ENCODE measurements at places on chromosomes 5 and 9.

- no peak for DNase-seq
Observed at GRCh38 chr9:3660936-3661335, 135.1 kb upstream of the RFX3 start.

- DNase-seq = no peak
Observed at GRCh38 chr5:75656311-75657003, 45.2 kb downstream of the ANKDD1B start.

GRCh38 chr9:38437193-38437823, 13.1 kb upstream of the IGFBPL1 start:
- no peak for DNase-seq

DNA sequence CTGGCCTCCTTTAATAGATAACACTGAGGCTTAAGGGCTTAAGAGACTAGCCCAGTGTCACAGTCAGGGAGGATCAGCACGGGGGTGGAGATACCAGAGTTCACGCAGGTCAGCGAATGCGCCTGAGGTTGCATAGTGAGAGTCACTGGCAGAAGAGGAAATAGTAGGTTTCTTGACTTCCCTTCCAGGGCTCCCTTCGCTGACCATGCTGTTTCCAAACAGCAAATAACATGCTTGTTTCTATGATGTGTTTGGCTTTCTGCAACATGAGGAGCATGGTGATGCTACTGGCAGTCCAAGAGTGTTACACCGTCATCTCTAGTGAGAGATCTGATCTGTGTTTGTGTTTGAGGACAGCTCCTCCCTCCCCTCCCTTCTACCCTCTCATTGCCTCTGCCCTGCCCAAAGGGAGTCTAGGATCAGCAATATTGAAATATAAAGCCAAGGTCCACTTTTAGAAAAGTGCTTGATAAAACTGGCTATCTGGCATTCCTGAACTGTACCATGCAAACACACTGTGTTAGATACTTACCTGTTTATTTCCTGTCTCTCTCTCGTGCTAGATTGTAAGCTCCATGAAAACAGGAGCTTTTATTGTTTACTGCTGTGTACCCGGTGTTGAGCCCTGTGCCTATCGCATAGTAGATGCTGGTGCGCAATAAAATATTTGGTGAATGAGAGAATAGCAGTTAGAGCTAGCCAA, 12.3 kb downstream of the TLE4 start:
- no peak for DNase-seq

- DNase-seq = no peak
Observed at GRCh38 chr5:159385536-159385935, 55.2 kb upstream of the IL12B start.

DNA sequence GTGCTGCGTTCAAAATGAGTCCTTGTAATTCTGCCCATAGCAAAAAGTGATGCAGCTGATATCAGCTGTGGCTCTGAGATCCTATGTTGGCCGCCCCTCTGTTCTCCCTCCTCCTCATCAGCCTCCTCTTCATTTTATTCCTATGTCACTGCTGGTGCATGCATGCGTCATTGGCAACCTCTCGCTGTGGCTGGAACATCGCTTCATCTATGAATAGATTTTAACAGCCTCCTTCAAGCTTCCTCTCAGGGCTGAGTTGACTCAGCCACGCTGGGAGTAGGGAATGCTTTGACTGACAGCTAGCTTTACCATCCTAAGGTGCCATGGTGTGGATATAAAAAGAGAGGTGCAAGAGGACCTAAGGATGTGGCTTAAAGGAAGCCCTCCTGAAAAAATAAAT, 303.5 kb downstream of the PLK2 start:
- DNase-seq = no peak

DNA sequence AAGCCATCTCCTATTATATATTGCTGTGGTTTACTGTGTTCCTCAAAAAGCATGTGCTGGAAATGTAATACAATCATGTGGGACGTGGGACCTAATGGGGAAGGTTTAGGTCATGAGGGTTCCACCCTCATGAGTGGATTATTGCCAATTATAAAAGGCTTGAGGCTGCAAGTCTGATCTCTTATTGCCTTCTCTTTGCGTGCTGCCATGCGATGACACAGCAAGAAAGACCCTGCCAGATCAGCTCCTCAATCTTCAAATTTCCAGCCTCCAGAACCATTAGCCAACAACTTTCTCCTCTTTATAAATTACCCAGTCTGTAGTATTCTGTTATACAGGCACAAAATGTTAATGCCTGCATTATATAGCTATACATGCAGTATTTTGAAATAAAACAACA, 45.4 kb downstream of the MARCHF11 start:
- no peak for DNase-seq

DNA sequence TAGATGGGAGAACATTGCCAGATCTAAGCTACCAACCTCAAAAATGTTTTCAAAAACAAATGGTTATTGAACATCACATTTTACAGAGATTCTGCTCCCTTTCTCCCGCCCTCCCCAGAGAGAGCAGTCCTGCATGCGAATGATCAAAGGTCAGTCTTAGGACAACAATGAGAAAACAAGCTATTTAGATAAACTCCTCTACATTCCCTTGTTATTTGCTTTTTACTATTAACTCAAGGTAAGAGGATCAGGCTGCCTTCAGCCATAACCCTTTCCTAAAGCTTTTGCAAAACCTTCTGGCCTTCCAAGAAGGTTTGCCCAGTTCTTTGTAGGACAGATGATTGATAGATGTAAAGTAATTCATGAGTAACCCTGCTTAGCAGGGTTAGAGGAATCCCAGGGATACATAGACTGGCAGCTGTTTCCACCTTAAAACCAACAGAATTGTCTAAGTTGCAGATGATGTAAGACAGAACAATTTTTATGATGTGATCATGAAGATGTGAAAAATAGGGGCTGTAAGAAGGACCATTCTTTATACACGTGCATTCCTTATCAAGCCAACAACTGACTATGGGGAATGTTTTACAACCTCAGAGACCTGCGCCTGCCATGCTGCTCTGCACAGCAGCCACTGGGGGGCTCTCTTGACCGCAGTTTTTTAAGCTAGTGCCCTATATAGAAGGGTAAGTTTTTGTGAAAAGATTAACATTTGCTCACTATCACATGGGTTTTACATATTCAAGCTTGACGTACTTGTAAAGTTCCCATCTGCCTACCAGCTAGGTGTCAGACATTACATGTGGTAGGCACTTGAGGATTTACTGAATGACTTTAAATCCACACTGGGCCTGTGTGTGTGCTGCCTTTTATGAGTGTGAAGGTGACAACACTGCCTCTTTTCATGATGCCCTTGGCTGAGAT, 2.3 kb upstream of the ZNF782 start:
- peak; percentile 82 for DNase-seq

DNA sequence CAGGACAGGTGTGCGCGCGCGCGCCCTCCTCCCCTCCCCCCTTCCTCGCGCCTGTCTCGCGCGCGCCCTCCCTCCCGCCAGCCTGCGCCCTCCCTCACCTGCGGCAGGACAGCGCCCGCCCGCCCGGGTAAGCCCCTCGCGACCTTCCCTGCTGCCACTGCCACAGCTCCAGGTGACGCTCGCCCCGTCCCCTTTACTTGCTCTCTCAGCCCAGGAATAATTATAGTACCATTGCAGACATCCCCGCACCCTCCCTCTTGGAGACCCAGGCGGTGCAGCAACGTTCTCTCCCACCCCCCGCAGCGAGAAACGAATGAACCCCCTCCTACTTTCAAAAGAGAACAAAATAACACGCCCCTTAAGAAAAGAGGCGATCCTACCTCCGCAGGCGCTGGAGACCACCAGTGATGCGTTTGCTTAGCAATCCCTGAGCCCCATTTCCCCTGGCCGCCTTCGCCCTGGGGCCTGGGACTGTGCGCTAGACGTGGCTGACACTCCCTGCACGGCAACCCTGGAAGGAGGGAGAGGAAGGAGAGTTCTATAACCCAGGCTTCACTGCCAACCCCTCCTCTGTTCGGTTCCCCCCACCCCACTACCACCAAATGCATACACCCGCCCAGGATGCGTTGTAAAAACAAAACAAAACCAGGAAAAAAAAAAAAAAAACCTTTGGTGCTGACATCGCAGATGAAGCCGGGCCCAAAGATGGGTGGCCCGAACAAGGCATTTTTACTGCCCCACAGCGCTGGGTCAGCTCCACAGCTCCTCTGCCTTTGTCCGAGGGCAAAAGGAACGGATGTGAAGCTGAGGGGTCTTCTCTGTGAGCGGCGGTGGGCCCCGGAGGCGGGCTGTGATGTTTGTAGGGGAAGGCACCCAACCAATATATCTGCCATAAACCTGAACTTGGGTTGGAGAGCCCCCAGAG, 5.6 kb upstream of the PURA start:
- no peak for DNase-seq

DNA sequence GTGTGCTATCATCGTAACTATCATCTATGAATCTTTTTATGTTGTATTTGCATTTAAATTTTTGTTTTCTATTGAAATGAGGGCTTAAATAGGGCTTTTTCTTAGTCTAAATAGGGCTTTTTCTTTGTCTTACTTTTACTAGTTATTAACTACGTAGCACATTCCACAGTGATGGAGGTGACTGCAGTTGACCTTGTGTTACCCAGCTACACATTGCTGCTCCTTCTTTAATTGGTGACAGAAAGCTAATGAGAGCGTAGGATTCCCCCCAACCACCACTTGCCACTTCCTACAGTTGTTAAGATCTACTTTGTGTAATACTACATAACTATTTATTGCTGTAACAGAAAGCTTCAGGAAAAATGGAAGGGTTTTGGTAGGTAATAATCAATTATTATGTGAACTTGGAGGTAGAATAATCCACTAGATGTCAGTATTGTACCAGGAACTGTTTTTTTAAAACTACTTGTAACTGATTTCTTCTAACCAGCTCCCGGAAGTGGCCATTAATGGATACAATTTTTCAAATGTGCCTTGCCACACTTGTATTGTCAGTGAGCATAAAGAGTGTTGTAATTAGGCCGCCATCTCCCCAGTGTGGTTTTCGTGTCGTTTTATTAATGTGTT, 18.0 kb downstream of the MTRR start:
- DNase-seq = no peak

GRCh38 chr9:84305497-84306131, 34.9 kb downstream of the SLC28A3 start:
- no peak for DNase-seq

DNA sequence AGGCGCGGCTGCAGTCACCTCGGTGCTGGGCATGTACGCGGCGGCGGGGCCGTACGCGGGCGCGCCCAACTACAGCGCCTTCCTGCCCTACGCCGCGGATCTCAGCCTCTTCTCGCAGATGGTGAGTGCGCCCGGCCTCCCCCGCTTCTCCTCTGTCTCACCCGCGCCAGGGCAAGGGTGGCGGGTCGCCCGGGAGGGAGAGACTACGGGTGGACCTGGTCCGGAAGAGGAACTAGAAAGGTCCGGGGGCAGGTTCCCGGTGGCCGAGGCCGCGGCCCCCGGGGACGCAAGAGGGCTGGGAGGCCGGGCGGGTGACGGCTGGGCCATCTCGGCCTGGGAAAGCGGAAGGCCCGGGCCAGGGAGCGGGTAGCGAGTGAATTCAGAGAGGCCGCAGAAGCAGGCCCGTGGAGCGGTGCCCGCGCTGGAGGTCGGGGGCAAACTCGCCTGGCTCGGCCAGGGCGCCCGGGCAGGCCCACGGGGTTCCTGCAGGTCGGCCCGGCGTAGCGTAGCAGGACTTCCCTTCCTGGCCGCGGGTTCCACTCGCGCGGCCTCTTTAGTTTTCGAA, 711 bp downstream of the IRX1 start:
- DNase-seq = no peak

GRCh38 chr5:167709625-167710024, 581.8 kb upstream of the WWC1 start:
- no peak for DNase-seq

GRCh38 chr9:75239176-75239575, 150.9 kb downstream of the OSTF1 start:
- DNase-seq = no peak

Data from activated CD8-positive, alpha-beta memory T cell treated with anti-CD3 and anti-CD28 coated beads for 24 hours (primary cell).